SK-N-SH (cell line): ENCODE measurements at places on chromosomes 16 and 17.

DNA sequence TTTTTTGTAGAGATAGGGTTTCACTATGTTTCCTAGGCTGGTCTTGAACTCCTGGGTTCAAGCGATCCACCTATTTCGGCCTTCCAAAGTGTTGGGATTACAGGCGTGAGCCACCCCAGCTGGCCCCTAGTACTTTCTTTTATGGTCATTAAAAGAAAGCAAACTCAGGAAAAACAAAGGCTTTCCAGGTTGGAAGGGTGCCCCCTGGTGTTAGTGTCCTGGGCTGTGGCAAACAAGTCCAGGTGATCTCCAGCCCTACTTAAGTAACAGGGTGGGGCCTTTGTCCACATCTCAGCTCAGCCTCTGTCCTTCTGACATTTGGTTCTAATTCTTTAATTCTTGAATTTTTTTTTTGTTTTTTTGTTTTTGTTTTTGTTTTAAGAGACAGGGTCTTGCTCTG lies 6.9 kb downstream of the IGFBP4 start:
- DNase-seq = no peak

- no peak for DNase-seq
Measured at GRCh38 chr16:57608462-57609113, 19.8 kb upstream of the ADGRG1 start.

DNA sequence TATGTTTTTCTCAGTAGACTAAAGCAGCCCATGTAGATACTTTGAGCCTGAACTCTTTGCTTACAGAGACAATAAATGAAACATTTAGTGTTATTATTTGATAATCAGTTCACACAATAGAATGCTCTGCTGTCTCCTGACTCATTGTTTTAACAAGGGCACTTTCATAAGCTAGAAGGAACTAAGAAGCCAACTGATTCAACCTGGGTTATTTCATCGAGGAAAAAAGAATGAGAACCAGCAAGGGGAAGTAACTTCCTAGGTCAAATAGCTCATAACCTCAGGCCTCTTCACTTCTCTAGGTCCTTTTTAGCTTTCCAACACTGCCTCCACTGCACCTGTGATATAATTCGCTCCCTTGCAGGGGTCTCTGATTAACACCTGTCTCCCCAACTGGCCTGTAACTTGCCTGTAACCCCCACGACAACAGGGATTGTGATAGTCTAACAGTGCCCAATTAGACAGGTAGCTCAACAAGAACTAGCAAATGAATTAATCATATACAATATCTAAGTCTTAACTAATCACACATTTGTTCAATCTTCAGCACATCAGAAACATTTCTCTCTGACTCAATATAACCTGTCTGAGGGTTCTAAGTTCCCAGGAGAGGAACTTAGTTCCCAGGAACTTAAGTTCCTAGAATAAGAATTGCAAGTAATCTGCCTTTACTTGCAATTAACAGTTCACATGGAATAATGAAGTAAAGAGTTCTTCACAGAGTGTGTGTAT lies 34.8 kb downstream of the RFFL start:
- DNase-seq = no peak

DNA sequence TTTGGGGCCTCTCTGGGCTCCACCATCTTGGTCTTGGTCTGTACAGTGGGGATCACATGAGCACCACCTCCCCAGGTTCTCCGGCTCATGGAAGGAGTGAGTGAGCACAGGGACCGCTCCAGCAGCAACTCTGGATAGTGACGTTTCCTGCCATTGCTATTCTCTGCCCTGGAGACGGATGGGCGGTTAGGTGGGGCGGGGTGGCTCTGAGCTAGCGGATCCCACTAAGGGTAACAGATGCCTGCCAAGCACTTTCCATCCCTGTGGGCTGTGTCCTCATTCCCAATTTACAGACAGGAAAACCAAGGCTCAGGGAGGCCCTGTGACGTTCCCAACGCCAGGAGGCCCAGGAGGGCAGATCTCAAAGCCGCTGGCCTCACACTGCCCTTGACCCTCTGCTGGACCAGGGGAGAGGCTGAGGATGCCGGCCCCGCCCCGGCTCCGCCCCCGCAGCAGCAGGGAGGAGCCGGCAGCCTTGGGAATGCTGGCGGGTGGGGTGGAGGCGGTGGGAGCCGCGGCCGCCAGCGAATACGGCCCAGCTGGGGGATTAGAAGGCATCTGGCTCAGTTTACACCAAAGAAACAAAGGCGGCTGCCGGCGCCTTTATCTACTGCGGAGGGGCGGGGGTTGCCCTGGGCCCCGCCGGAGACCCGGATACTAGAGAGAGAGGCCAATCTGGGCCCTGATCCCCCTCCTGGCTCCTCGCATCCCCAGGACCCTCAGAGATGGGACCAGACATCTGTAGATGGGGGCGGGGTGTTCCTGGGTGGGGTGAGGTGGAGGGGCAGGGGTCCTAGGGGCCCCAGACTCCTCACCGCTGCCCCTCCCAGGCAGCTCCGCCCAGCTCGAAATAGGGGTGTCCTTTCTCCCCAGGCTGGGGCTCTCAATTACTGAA lies 122.3 kb upstream of the CIBAR2 start:
- DNase-seq = peak; percentile 96

DNA sequence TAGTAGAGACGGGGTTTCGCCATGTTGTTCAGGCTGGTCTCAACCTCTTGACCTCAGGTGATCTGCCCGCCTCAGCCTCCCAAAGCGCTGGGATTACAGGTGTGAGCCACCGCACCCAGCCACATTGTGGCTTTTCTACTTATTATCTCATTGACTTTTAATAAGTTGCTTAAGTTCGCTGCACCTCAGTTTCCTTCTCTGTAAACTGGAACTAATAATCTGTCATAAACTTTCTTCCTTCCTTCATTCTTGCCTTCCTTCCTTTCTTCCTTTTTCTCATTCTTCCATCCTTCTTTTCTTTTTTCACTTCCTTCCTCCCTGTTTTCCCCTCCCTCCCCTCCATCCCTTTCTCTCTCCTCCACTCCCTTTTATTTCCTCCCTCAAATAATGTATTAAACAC lies 192.2 kb downstream of the MAF start:
- DNase-seq = no peak

GRCh38 chr16:11412965-11413887 lies 68.0 kb downstream of the RMI2 start:
- no peak for DNase-seq

- no peak for DNase-seq
Measured at GRCh38 chr16:30644334-30644830, 6.4 kb upstream of the PRR14 start.

- no peak for DNase-seq
Measured at GRCh38 chr16:69048328-69049120, 56.9 kb upstream of the HAS3 start.

DNA sequence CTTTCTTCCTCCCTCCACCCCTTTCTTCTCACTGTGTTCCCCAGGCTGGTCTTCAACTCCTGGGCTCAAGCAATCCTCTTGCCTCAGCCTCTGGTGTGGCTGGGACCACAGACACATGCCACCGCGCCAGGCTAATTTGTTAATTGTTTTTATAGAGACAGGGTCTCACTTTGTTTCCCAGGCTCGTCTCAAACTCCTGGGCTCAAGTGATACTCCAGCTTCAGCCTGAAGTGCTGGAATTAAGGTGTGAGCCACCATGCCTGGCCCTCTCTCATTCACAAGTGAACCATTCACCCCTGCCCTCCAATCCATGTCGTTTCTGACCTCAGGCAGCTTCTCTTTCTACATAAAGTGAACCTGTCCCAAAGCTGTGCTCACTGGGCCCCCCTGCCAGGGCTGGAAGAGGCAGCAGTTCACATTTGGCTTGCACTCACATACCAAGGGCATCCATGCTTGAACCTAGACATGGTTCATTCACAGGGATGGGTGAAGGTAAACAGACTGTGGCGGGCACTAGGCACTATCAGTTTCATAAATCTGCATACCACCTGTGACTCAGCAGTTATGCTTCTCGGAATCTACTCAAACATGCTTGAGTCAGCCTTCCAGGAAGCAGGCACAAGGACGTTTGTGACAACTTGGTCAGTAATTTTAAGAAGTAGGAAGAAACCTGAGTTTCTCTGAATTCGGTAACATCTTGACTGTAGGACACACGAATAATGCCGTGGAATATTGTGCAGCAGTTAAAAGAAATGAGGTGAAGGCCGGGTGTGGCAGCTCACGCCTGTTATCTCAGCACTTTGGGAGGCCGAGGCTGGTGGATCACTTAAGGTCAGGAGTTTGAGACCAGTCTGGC lies 6.0 kb upstream of the RNF213 start:
- peak; percentile 41 for DNase-seq
